ENCODE measurements at places on chromosomes 4 and X. TPM values are rescaled to one million over a fixed set of nuclear protein-coding genes. Genes with fewer than 3 reads are reported as not detected.

GDI1 gene
- total RNA-seq: 174 TPM

EMCN gene
- total RNA-seq: not detected

GATA1 gene
- not detected for total RNA-seq

NAT8L gene
- 0.30 TPM for total RNA-seq

FAM50A gene
- total RNA-seq: 81.4 TPM

DOK7 gene
- total RNA-seq: 0.32 TPM

PPBP gene
- total RNA-seq: not detected

HMX1 gene
- total RNA-seq: not detected

ZDHHC15 gene
- not detected for total RNA-seq

TMEM185A gene
- 22.6 TPM for total RNA-seq

SLC9B1 gene
- 0.89 TPM for total RNA-seq

HPGD gene
- total RNA-seq: 0.30 TPM

RPA4 gene
- 0.92 TPM for total RNA-seq

LANCL3 gene
- total RNA-seq: 0.83 TPM

GSX2 gene
- total RNA-seq: not detected

STATH gene
- not detected for total RNA-seq

TRIML2 gene
- total RNA-seq: 0.14 TPM

CYSLTR1 gene
- not detected for total RNA-seq

MAGEA2B gene
- not detected for total RNA-seq

GABRE gene
- total RNA-seq: 41.3 TPM

TNIP2 gene
- total RNA-seq: 45.7 TPM

GCNA gene
- total RNA-seq: 3.0 TPM

LRP2BP gene
- total RNA-seq: 0.89 TPM

JADE3 gene
- total RNA-seq: 6.2 TPM

PRRG1 gene
- 13.1 TPM for total RNA-seq

Measured in smooth muscle cell of the umbilical artery (primary cell).